ENCODE measurements at places on chromosomes 6 and 20.

DNA sequence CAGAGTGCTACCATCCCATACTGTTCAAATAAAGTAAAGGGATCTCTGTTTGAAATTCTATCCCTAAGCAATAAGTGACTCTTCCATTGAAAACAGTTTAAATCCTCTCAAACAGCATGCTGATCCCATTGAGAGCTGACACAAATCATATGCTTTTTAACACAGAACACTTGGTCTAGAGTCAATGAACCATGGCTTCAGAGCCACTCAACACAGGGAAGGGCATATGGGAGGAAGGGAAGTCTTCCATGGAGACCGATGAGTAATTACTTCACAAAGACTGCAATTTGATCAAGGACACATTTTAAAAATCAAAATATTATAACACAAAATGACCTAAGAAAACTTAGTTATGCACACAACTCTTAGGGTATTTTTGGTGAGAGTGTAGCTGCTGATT, 1073.0 kb upstream of the MAP3K7 start:
- no peak for DNase-seq

DNA sequence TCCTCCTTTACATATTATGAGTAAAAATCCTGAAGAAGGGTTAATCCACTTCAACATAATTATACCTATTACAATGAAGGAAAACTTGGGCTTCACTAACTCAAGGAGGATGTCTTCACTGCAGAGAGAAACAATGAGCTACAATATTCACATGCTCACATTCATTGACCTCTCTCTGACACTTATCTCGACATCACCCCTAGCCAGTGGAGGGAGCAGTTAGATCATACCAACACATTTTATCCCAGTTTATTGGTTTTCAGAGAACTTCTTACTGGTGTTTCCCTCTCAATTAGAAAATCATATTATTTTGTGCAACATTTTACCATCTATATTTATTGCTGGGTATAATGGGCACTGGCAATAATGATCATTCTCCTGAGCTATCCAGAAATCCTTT, 646.5 kb downstream of the TENT5A start:
- no peak for DNase-seq

DNA sequence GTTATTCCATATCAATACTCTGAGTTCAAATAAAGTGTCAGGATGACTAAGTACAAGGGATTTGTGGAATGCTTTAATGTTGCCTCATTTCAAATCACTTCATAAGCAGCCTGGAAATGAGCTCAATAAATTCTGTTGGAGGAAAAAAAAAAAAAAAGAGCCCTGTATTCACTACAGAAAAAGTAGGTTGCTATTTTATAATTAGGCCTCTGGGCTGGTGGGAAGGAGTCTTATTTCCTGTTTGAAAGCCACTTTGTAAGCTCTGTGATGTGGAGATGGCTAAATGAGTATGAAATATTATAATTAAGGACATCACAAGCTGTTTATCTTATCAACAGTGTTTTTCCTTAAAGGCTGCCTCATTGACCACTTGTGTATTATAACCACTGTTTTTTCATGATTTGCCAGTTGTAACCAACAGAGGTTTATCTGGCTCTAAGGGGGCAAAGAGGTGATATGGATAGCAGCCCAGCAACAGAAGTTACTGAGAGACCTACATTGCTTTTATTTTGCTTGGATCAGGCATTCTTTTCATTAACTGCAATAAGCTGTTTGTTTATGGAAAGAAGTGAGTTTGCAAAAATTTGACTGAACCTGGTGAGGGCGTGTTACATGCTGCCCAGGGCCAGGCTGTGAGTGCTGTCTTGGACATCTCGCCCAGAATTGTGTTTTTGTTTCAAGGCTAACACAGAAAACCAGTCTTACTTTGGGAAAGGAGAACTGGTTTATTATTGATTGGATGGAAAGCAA, 563.3 kb upstream of the MAP3K7 start:
- no peak for DNase-seq

DNA sequence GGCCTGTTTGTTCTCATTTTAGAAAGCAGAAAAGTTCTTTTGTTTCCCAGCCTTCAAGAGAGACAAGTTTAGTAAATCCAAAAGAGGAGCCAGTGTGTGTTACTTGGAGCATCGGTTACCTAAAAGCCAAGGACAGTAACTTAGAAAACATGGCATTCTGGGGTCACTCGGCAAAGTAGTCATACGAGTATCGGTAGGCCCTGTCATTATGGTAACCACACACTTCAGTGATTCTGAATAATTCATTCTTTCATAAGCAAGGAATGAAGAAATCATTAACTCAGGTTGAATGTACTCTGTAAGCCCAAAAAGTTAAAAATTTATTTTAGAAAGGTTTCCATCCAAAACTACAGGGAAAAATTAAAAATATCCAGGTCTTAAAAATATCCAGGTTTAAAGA, 34.0 kb downstream of the CNKSR3 start:
- no peak for DNase-seq

DNA sequence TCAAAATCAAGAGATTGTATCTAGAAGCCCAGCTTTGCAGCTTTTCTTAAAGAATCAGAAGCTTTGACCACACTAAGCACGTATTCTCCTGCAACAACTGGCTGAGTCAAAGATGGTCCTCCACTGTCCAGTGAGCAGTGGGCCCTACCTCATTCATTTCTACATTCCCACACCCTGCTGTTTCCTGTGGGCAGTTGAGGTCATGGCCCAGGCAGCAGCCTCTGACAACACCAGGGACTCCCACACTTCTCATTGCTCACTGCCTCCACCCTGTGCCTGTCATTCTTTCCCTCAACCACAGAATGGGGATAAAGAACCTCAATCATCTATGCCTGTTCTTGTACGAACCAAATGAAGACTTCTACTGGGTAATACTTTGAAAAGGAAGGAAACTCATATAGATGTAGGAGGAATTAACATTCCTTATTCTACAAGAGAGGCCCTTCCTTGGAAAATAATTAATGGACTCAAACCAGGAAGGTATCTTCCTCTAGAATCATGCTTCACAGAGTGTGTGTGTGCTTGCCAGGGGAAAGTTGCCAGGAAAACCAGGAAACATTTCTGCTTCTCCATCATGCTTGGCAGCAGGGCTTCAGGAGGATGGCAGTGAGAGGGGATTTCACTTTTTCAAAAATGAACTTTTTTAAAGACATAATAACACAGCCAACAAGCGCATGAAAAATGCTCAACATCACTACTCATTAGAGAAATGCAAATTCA, 191.7 kb upstream of the RIN2 start:
- no peak for DNase-seq

DNA sequence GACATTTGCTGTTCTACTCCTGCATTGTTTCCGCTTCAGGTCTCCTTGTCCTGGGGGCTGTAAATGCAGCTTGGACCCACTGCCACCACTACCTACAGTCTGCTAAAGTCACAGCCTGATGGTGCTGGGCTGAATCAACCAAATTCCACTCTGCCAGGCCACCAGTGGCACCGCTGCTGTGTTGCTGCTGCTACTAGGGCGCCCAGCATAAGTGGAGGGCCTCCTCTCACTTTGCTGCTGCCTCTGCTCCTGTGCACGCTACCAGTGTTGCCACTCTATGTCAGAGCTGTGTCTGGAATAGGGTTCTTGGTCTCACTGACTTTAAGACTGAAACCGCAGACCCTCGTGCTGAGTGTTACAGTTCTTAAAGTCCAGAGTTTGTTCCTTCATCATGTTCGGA, 1.4 kb upstream of the SSR1 start:
- no peak for DNase-seq

DNA sequence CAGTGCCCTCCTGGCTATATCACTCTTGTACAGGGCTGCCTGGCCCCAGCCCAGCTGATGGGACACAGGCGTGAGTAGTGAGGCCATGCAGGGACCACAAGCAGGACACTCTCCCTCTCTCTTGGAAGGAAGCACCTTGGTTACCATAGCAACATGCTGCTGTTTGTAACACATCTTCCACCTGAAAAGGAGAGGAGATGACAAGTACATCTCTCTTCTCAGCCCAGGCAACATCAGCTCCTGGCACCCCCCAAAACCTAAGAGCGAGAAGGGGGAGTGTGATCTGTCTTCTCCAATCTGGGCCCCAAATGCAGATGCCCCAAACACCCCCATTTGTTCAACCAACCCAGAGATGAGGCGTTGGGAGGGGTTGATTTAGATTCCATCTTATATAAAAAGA, 49.9 kb downstream of the KCNB1 start:
- DNase-seq = no peak

GRCh38 chr6:51893366-51893765, 194.0 kb downstream of the PKHD1 start:
- no peak for DNase-seq

DNA sequence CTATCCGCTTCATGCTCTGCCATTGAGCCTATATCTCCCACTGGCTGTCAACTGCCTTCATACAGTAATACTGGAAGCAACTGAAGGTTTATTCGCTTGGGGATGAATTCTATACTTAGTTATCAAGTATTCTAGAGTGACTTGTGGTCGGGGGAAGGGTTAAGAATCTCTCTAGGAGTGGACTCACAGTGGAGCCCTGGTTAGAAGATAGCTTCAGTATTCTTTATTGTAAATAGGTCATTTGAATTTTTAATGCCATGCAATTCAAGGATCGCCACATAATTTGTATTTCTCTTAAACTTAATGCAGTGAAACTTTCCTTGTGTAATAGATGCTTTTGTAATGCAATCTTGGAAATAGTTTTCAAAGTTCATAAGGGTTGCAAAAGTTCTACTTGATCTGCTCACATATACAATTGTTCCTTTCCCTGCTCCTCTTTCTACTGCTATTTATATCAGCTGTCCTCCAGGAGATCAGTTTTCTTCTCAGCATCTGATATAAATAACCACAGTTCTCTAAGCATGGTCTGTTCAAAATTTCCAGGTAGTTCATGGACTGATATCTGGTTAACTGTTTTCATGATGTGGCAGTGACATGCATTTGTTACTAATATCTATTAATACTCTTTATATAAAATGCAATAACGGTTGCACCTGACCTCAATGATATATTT, 120.3 kb downstream of the KCNQ5 start:
- no peak for DNase-seq

DNA sequence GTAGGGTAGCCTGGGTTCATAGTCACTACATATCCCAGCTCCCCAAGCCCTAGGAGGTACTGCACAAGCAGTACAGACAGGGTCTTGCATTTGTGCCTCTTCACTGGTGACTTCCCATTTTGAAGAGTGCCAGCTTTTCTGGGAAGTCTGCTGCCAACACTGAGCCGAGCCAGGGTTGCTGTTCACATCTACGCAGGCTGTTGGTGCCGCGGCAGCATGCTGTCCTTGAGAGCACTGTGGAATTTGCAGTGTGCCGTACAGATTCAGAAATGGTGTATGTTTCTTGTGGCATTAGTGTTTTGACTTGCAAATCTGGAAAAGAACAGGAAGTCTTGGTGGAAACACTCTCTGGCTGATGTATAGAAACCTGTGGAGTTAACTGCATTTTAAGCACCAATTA, 67.5 kb downstream of the JARID2 start:
- DNase-seq = no peak

Data from NCI-H2081 treated with DMSO at 0.1 percent for 48 hours (cell line).